Fibroblast of gingiva (primary cell): ENCODE measurements at places on chromosomes 5 and 9.
A peak's percentile ranks its signal among the peaks of the same experiment; 100 is the strongest.

DNA sequence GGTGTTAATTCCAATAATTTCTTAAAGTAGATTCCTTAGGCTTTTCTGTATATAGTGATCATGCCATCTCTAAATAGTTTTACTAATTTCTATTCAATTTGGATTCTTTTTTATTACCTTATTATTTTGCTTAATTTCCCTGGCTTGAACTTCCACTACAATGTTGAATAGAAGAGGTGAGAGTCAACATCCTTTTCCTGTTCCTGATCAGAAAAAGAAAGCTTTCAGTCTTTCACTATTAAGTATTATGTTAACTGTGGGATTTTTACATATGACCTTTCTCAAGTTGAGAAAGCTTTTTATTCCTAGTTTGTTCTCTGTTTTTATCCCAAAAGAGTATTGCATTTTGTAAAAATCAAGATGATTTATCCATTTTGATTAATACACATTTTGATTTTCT, 574.5 kb upstream of the TLE4 start:
- no peak for DNase-seq

DNA sequence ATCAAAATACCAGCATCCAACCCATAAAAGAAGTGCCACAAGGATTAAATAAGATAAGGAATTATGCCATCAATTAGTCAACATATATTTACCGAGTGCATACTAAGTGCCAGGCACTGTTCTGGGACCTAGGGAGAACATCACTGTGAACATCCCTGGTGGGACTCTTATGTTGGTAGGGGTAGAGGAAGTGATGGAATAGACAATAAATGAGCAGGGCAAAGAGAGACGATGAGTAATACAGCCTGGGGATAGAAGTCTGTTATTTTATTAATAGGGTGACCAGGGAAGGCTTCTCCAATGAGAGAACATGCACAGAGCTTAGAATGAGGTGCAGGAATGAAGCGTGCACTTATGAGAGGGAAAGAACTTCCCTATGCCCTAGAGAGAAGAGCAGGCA, 47.4 kb upstream of the VLDLR start:
- no peak for DNase-seq

GRCh38 chr9:133238272-133238850, 29.3 kb upstream of the OBP2B start:
- DNase-seq = peak; percentile 11

GRCh38 chr9:135791431-135792267, 89.7 kb downstream of the KCNT1 start:
- no peak for DNase-seq

- DNase-seq = no peak
These were observed 30.6 kb upstream of the TLE1 start for GRCh38 chr9:81719972-81720371.

DNA sequence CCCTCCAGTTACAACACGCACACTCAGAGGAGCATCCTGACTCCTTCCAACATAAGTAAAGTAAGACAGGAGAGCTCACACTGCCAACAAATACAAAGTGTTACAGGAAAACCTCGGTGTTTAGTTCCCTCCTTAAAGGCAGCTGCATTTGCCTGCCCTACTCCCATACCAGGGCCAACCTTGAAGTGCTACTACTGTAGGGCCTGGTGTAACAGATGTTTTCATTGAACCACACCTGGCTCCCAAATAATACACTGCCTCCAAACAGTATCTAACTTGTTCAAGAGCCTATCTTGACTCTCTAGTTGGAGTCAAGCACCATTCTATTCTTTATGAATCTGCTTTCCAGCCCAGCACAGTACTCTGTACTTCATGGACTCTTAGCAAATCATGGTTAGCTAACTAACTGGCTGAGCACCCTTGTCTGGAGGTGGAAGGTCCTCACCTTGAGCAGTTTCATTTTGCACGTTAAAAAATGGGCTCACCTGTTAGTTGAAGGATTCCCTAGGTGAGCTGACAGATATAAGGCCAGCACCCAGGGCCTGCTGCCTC, 34.6 kb downstream of the TTC39B start:
- no peak for DNase-seq

DNA sequence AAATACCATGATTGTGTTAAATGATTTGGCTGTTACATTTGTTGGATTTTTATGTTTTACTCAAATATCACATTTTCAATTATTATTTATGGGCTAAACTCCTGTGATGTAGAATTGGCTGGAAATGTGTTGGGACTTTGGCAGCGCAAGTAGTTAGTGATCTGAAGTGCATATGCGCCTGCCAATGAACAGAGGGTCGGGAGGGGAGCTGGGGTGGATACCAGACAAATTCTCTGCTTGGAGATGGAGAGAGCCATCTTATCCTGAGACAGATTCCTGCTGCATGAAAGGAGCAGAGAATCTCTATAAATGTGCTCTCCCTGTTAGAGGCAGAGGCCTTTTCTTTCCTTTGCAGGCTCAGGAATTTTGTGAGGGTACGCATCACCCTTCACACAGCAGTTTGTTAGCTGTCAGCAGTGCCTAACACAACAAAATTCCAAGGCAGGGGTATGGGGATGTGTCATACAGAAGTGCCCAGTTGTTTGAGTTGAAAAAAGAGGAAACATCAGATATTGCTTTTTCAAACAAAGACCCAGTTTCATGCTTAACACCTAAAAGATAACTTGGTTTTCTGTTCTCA, 489.1 kb downstream of the CSNK1G3 start:
- no peak for DNase-seq

GRCh38 chr5:139872052-139872766, 76.6 kb downstream of the PSD2 start:
- DNase-seq = no peak

GRCh38 chr5:131281868-131282234, 18.0 kb downstream of the CDC42SE2 start:
- DNase-seq = no peak

DNA sequence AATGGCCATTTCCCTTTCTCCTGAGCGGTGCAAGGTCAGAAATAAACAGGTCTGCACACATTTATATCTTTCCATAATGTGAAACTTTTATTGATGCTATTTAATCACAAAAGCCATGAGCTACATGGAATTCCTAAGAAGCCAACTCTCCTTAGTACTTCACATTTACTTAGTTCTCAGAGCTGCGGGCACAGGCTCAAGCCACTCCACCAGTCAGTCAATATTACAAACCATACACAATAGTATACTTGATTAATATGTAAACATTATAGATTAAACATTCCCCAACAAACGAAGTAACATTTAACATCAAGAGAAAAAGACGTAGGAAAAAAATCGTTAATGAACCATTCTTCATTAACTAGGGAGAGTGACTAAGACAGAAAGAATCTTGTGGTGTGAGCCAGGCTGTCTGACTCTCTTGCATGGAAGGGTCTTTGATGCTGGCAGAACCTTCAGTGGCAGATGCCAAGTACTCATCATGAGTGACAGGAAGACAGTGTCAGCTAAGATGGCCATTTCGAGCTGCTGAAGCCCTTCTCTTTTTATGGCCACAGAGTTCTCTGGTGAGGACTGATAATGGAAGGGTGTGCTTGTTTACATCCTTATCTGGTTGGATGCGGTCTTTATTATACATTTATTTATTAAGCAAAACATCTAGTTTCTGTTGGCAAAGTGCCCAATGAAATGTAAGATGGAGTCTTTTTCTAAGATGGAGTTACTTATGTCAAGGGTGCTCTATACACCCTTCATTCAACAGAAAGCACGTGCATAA, 115.5 kb upstream of the TUT7 start:
- DNase-seq = no peak

GRCh38 chr9:90925581-90926257, 124.1 kb downstream of the SYK start:
- peak; percentile 24 for DNase-seq

DNA sequence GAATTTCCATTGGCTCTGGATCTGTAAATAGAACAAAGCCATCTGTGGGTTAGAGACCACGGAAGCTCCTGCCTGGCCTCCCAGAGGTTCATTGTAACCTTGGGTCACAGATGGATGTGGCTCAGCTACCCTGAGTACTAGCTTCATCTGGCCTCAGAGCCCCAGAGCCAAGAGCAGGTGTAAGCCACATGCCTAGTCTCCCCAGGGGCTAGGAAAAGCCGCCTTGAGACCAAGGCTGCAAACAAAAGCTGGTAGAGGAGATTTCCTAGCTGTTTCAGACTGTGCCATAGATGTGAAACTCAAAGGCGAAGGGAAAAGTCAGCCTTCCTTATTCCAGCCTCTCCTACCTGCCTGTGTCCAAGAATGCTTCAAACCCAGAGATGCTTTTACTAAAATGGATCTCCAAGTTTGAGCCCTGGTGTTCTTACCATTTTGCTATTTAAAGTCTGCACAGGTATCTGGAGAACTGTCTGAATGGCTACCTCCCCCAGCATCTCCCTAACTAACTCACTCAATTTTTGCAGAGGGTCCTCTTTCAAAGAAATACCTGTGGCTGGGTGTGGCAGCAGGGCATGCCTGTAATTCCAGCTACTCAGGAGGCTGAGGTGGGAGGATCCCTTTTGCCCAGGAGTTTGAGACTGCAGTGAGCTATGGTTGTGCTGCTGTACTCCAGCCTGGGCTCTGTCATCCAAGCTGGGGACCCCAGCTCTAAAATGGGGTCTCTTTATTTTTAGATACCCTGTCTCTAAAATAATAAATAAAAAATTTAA, 42.3 kb upstream of the MAP1B start:
- no peak for DNase-seq

GRCh38 chr5:173697931-173698579, 81.6 kb upstream of the BOD1 start:
- no peak for DNase-seq

DNA sequence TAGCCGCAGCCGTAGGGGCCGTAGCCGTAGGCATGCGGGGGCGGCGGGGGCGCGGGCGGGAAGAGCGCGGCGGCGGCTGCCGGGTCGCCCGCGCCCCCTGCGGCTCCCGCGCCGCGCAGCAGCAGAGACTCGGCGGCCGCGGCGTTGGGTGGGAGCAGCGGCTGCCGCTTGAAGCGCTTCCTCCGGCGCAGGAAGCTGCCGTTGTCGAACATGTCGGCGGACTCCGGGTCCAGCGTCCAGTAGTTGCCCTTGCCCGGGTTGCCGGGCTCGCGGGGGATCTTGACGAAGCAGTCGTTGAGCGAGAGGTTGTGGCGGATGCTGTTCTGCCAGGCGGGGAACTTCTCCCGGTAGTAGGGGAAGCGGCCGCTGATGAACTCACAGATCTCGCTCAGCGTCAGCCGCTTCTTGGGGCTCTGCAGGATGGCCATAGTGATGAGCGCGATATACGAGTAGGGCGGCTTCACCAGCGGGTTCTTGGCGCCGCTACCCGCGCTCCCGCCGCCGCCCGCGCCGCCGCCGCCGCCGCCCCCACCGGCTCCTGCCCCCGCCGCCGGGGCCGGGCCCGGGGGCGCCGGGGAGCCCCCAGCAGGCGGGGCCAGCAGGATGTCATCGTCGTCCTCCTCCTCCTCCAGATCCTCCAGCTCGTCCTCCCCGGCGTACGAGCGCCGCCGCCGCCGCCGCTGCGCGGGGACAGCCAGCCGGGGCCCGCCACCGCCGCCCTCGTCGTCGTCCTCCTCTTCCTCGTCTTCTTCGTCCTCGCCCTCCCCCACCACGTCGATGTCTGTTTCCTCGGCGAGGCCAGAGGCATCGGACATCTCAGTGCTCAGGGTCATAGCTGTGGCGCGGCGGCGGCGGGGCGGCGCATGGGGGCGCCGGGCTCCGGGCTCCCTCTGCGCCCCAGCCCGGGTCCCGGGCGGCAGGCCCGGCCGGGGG, 781 bp downstream of the FOXD1 start:
- peak; percentile 59 for DNase-seq

DNA sequence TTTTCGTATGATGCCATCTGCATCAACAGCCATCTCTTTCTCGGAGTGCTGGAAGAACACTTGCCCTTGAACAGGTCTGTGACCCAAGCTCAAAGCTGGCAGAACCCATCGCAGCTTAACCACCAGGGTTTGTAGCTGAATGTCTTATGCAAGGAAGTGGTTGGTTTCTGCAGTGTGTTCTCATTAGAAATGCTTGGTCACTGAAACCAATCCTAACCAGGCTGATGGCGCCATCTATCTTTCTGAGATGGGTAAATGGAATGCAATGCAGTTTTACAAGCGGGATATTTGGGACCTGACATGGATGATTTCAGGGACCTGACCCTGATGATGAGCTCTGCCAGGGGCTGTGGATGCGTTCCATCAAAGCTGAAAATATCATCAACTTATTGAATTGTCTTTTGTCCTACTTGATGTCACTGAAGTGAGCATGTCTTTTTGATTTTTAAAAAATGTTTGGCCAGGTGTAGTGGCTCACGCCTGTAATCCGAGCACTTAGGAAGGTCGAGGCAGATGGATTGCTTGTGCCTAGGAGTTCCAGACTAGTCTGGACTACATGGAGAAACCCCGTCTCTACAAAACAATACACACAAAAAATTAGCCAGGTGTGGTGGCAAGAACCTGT, 28.7 kb downstream of the DMRT3 start:
- DNase-seq = peak; percentile 48

- no peak for DNase-seq
These were observed 30.0 kb downstream of the XPA start for GRCh38 chr9:97666907-97667686.

DNA sequence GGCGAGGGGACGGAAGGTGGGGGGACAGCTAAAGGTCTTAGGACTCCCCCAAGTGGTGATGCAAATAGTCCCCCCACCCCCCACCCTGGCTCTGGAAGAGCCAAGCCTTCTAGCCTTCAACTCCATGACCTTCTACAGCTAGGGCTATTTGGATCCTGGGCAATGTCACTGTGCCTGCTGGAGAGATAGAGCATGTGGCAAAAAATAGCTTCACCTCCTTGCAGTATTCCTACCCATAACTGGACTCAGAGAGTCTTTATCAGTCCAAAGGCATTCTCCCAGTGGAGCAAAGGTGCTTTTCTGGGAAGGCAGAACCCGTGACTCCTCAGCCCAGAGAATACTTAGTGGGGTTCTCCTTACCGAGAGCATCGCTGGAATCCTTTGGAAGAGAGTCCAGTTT, 48.9 kb upstream of the PPARGC1B start:
- no peak for DNase-seq

GRCh38 chr5:10685115-10685521, 75.9 kb downstream of the DAP start:
- DNase-seq = no peak

DNA sequence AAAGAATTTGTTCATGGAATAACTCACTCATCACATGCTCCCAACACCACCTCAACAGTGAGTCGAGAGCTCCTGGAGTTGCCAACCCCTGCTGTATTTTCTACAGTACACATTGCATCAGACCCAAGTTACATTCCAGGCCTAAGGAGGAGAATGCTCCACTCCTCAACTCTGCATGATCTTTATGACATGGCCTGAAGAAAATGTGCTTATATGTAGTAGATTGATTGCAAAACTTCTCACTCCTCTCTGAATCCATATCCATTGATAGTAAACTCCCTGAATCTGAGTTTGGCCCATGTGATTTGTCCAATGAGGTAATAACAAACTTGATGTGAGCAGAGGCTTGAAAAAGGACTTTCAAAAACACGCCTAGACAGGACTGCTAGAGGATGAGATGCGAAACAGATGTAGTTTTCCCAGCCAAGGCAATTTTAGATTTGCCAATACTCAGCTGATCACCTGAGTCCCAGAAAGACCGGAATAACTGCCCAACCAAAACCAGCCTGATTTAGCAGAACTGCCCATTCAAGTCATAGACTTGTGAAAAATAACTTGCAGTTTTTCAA, 29.0 kb upstream of the PAPPA start:
- peak; percentile 62 for DNase-seq
